Coronary artery (tissue), 2 donors: ENCODE measurements at places on chromosomes 12 and 14.

DNA sequence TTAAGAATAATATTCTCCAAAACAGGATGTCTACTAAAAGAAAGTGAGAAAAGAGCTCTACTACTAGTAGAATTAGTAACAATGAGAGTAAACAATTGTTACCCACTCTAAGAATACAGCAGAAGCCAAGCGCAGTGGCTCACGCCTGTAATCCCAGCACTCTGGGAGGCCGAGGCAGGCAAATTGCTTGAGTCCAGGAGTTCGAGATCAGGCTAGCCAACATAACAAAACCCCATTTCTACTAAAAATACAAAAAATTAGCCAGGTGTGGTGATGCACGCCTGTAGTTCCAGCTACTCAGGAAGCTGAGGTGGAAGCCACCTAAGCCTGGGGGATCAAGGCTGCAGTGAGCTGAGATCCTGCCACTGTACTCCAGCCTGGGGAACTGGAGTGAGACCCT is 4.7 kb downstream of the DNAJC14 start:
- peak; percentile 26 for DNase-seq

DNA sequence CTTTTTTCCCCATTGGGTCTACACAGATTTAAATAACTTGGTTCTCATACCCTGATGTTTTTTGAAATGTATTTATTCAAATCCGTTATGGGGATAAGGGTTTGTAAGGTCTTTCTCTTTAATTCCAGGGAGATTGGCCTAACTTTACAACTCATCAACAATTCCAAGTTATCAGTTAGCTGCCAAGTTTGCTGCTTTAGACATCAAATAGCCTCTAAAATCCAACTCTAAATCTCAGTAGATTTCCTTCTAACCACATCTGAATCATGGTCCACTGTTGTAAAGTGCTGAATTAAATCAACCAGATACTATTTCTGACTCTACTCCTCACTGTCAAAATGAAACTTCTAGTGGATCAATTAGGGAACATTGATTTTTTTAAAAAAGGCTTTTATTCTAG is 364.1 kb upstream of the E2F7 start:
- DNase-seq, result no peak

DNA sequence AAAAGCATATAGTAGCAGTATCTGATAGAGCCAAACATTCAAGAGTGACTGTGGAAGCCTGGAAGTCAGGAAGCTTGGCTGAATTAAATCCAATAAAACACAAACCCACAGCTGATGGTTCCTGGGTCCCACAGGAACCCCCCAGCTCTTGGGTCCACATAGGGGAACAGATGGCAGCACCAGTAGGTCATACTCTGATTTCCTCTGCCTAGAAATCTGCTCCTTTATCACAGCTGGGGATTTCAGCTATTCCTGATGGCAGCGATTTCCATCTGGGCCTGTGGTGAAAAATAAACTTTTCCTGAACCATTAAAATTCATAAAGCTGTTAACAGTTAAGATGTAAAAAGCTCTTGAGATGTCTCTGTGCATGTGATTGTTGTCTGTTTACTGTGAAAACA is 202.0 kb upstream of the FRMD6 start:
- DNase-seq, result no peak

DNA sequence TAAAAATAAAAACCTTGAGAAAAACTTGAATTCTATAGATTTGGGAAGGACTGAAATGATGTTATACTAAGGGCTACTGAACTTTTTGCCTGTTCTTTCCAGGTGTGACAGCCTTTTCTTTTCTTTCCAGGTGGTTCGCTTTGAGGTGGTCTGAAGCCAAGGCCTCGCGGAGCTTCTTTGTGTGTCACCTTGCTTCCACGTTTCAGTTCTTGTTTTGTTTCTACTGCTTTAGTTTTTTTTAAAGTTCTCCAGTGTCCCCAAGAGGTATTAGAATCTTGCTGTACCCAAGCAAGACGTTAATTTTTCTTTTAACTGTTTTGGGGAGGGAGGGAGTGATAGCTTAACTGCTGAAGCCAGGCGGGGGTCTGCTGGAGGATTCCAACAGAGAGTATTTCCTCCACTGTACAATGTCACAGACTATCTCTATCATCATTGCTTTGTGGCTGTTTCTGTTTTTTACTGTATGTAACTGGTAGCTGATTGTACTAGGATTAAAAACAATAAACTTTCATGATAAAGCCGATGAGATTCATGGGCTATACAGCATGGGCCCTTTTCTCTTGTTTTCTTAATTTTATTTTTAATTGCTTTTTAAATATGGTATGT is 40.2 kb downstream of the PROX2 start:
- DNase-seq, result no peak

DNA sequence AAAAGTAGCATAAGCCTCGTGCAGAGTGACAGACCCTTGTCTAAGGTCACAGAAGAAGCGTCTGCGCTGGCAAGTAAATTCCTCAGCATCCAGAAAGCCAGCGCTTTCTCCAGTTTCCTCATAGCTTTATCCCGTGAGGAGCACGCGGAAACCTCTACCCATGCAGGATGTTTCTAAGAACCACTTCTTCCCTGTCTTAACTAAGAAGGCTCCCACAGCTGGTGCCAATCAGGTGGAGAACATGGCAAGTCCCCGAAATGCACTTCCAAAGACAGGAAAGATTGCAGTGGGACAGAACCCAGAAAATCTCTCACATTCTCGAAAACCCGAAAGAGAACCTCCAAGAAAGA is 968 bp upstream of the ARID4A start:
- DNase-seq, result peak; percentile 77

GRCh38 chr14:91277546-91278382 is 33.3 kb upstream of the GPR68 start:
- DNase-seq, result no peak

DNA sequence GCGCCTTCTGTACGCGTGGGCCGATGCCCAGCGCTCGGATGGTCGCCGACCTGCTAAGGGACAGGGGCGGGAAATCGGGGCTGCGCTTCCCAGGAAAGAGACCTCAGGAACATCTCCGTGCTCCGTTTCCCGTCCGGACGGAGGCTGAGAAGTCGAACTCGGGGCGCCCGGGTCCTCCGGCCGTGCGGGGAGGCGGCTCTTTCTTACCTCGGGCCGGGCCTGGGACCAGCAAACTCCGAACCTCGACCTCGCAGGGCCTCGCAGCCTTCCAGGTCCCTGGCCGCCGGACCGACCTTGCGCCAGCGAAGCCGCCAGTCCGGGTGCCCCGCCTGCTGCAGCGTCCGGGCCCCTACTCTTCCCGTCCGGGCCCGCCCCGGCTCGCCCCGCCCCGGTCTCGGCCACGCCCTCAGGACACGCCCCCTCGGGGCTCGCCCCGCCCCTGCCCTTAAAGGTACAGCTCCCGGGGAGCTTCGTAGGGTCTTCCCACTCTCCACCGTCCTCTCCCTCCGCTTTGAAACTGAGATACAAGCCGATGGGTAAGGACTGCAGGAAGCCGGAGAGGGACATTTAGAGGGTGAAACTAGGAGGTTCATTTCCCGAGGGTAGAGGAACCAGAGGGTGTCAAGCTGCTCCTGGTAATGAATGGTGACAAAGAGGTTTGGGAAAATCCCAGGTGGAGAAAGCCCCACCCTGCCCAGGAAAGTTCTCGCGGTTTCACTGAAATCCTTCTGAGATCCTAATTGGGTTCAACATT is at the start of gene SLC8B1:
Gene SLC8B1 (minus strand): TSS at position 324 of the 754 bp plus-strand sequence. CDS start 2,231 bp downstream, outside the sequence.
- peak; percentile 92 for DNase-seq

DNA sequence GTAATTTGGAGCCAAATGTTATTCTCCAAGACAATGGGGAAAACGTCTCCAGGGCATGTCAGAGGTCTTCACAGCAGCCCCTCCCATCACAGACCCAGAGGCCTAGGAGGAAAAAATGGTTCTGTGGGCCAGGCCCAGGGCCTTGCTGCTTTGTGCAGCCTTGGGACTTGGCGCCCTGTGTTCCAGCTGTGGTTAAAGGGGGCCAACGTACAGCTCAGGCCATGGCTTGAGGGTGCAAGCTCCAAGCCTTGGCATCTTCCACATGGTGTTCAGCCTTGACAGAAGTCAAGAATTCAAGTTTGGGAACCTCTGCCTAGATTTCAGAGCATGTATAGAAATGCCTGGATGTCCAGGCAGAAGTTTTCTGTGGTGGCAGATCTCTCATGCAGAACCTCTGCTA is 3.2 kb upstream of the CRY1 start:
- no peak for DNase-seq

GRCh38 chr14:53432378-53432802 is 279.3 kb upstream of the DDHD1 start:
- DNase-seq, result no peak

- DNase-seq, result no peak
These were observed 143.1 kb upstream of the SLC16A7 start for GRCh38 chr12:59452746-59453145.

DNA sequence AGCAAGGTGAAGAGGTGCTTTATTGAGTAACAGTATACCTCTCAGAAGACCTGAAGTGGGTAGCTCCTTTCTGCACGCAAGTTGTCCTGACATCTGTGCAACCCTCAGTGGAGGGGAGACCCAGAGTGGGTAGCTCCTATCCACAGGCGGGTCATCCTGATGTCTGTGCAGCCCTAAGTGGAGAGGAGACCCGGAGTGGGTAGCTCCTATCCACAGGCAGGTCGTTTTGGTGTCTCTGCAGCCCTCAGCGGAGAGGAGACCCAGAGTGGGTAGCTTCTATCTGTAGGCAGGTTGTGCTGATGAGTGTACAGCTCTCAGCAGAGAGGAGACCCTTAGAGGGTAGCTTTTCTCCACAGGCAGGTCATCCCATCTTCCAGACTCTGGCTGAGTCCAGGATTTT is 45.1 kb upstream of the PRPF39 start:
- DNase-seq, result no peak

DNA sequence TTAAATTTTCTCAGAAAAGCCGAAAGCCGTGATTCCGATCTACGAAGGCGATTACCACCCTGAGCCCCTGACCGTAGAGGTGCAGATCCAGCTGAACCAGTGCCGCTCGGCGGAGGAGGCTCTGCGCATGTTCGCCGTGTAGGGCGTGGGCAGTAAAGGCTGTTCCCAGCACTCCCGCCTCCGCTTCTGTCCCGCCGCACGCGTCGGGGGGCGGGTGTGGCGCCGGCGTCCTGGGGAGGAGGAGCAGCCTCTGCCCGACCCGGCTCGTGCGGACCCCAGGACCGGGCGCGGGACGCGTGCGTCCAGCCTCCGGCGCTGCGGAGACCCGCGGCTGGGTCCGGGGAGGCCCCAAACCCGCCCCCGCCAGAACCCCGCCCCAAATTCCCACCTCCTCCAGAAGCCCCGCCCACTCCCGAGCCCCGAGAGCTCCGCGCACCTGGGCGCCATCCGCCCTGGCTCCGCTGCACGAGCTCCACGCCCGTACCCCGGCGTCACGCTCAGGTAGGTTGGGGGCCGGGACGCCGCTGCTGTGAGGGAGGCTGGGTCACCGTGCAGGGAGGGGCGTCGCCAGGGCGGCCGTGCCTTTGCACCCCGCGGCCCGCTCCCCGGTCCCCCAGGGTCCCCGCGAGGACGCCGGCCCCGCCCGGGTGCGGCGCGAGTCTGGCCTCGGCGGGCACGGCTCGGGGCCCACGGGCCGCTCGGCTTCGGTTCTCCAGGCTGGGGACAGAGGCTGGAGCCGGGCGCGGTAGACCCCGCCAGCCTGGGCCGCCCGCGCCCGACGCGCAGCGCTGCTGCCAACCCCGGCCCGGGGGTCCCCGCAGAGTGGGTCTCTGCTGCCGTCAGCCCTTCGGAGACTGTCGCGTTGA is at the start of gene B3GNT4:
Gene B3GNT4 (plus strand): TSS at position 409 of the 866 bp plus-strand sequence. CDS start 910 bp downstream, outside the sequence.
- no peak for DNase-seq

GRCh38 chr14:82689948-82690347 is 1156.3 kb upstream of the SEL1L start:
- no peak for DNase-seq

- no peak for DNase-seq
These were observed 38.1 kb upstream of the LMNTD1 start for GRCh38 chr12:25591144-25591543.

- no peak for DNase-seq
These were observed 10.9 kb downstream of the ZNF664 start for GRCh38 chr12:123983822-123984485.

DNA sequence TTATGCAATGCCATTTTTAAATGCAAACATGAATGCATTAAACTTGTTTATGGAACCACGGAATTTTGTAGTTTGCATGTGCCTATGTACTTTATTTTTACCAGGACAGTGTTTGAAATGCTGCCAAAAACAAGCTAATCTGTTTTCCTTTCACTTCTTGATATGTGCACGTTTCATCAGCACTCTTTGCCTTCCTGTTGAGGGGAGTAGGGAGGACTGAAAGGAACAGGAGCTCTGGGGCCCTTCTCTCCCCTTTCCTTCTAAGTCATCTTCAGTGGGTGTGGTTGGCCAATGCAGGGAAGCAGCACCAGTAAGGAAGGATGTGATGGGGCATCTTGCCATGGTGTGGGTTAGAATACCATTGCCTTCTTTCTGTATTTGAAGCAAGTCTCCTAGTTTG is 12.1 kb upstream of the PPP4R4 start:
- DNase-seq, result no peak

GRCh38 chr14:60616461-60616959 is 32.8 kb downstream of the SIX1 start:
- no peak for DNase-seq

- no peak for DNase-seq
These were observed 31.3 kb downstream of the DERA start for GRCh38 chr12:15942475-15942874.

DNA sequence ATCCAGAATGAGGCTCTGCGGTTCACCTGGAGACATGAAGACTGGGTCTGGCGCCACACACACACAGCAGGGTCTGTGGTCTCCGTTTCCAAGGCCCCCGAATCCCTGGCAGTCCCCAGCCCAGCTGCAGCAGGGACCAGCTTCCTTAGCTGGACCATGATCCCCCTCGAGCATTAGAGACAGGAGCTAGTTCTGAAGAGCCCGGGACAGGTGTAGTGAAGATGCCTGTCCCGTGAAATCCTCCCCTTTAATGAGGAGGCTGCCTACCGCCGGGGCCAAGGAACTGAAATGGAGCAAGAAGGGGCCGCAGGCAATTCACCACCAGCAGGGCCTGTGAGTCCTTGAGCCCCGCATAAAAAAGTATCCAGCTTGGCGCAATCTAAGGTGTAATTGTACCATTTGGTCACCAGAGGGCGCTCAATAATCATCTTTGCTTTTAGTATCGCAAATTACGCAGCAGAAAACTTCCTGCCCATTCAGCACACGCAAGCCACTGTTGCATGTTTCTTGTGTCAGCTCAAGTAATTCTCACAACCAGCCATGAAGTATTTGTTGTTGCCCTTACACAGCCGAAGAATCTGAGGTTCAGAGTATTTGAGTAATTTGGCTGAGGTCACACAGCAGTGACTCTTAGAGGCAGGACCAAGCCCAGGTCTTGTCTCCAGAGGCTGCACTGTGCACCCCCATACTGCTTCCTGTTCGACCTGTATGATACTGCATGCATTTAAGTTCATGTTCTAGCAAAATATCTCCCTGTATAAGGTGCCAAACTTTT is 54.3 kb upstream of the PPP2R5C start:
- DNase-seq, result no peak

DNA sequence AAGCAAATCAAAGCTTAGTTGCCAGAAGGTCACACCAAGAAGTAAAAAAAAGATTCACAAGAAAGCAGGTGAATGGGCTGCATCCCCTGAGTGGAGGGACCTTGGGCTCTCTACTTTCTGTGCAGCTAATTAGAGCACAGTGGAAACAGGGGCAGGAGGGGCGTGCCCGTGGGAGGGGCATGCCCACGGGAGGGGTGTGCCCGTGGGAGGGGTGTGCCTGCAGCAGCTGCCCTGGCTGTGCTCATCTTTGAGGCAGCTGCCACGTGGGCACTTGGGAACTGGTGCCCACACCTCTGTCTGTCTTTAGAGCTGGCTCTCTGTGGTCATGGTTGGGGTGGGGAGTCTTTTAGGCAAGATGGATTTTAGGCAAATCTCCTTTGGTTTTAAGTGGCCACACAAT is 60.0 kb downstream of the EML1 start:
- DNase-seq, result no peak

- peak; percentile 87 for DNase-seq
These were observed 36.3 kb downstream of the LIMA1 start for GRCh38 chr12:50246873-50247612.
